ENCODE measurements at places on chromosomes 2 and 18. TPM values are rescaled to one million over a fixed set of nuclear protein-coding genes. Genes with fewer than 3 reads are reported as not detected.

REEP1 gene
- total RNA-seq: not detected

GAREM1 gene
- total RNA-seq: 1.2 TPM

IL36B gene
- total RNA-seq: not detected

INPP5D gene
- total RNA-seq: not detected

TMEM18 gene
- total RNA-seq: 16.2 TPM

MAP3K19 gene
- not detected for total RNA-seq

EIF2B4 gene
- 26.6 TPM for total RNA-seq

KLHL14 gene
- total RNA-seq: not detected

TXNDC2 gene
- total RNA-seq: not detected

NYAP2 gene
- total RNA-seq: not detected

DPYSL5 gene
- not detected for total RNA-seq

SERPINB13 gene
- total RNA-seq: not detected

ATP6V1B1 gene
- not detected for total RNA-seq

TMEM247 gene
- not detected for total RNA-seq

DYSF gene
- not detected for total RNA-seq

FAM237A gene
- total RNA-seq: not detected

TLK1 gene
- 23.6 TPM for total RNA-seq

CPO gene
- not detected for total RNA-seq

All from GM23248 (cell line).